Effector CD4-positive, alpha-beta T cell (primary cell): ENCODE measurements at places on chromosomes 11 and 22.

DNA sequence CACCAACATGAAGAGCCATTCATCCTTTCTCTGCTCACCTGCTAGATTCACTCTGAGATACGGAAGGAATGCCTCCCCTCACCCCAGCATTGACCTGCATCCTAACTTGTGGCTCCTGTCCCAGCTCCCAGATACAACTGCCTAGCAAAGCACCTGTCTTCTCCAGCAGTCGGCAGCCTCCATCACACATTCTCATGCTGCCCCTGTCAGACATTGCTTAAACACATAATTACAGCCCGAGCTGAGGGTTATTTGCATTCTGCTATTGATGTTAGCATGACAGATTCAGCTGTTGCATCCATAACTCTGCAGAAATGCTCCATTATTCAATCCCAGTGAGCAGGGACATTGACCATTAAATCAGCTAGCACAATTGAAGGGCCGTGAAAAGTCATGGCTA is 184.4 kb upstream of the NARS2 start:
- no peak for DNase-seq

- no peak for DNase-seq
These were observed 66.9 kb downstream of the AMOTL1 start for GRCh38 chr11:94834911-94835593.

GRCh38 chr11:117475716-117476530 is 148.3 kb downstream of the CEP164 start:
- no peak for DNase-seq

GRCh38 chr11:394034-394857 is at the start of gene PKP3:
Gene PKP3, plus strand, starts transcription at chr11:394209. Its CDS starts 84 bp downstream, at chr11:394293.
- DNase-seq, result no peak

DNA sequence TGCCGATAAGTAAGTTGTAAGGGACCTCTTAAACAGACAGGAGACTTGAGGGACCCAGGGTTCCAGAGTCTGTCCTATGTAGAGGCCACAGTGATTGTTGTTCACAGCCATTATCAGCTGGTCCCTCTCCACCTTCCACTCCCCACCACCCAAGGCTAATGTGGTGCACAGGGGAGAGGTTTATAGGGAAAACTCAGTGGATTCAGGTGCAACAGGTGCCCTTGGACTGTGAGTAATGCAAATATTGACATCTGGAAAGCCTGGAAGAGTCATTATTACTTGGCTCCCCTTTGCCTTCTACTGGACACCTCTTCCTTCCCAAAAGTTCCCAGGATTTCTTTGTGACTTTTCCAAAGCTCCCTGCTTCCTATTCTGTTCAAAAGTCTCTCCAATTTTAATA is 441.1 kb upstream of the CCDC90B start:
- no peak for DNase-seq

- no peak for DNase-seq
These were observed 73.3 kb downstream of the FAM76B start for GRCh38 chr11:95716266-95716665.
